Lung microvascular endothelial cell (primary cell): ENCODE measurements at places on chromosomes 6 and 20. TPM values are rescaled to one million over a fixed set of nuclear protein-coding genes. Genes with fewer than 3 reads are reported as not detected.

ZNF311 gene
- under 0.01 and 0.22 TPM in 2 replicates for total RNA-seq

CALHM4 gene
- 0.22 TPM in 1 of 2 replicates, not detected in the other for total RNA-seq

PBOV1 gene
- total RNA-seq: not detected in 2 replicates

DNA sequence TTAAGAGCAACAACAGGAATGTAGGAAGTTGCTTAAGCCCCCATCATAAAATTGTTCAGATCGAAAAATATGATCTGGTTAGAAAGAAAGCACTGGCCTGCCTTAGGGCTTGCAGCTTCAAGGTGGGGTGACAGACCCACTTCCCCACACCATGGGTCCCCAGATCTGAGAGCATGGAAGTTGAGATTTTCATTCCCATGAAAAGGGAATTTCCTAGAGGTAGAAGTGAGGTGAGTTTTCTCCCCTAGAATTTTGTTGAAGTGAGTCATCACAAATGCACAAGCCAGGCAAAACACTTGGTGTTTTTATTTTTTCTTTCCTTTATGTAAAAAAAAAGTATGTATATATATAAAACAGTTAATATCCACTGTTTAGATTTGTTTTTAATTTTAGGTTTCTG lies 213.6 kb upstream of the SUPT3H start:
- DNase-seq: no peak

- DNase-seq: no peak
These were observed 19.0 kb upstream of the GSTA4 start for GRCh38 chr6:53014063-53014462.

DNA sequence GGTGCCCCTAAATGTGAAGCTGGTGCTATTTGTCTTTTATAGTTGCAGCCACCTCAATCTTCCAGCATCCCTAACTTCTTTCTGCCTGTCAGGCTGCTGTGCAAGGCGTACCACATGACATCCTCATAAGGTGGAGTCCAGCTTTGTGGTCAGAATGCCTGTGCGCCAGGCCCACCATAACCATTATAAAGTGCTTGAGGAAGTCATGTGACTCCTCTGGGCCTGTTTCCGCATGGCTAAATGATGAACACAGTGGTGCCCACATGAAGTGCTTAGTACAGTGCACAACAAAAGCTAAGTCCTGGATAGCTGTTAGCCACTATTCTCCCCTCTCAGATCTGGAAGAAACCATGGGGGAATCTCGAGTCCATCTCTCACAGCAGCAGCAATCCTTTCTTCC lies 75.6 kb downstream of the INSM1 start:
- no peak for DNase-seq

DNA sequence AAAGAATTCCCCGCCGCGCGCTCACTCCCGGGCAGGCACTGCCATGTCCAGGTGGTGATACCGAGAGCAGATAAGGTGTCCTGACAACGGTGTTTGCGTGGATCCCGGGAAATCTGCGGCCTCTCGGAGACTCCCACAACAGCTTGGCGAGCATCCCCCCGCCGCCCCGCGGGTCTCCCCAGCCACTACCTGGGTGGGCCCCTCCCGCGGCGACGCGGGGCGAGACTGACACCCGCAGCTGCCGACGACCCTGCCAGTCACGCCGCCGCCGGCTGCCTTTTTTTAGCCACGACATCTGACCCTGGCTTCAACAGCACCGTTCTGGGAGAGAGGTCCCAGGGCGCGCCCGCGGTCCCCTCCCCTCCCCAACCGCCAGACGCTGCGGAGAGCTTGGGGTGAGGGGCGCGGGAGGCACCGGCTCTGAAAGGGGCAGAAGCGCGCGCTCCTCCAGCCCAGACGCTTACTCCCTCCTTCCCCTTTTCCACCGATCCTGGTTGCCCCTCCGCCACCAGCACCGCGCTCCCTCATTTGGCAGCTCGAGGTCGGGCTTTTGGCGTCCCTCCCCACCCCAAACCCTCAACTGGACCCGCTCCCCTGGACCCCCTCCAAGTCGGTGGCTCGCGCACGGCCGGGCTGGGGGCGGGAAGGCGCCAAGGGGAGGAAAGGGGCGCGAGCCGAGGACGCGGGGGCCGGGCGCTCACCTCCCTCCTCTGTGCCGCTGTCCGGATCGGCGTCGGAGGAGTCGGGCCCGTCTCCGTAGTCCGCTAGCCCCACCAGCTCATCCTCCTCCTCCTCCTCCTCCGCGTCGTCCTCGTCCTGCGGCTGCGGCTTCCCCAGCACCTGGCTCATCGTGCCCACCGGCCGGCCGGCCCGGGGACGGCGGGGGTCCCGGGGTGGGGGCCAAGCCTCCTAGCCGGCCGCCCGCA lies 665 bp downstream of the RRAGD start:
- DNase-seq: peak; percentile 8

GRCh38 chr6:115972679-115973078 lies 88.0 kb downstream of the FRK start:
- DNase-seq: no peak

GRCh38 chr20:58192567-58192966 lies 35.9 kb downstream of the ANKRD60 start:
- DNase-seq: peak; percentile 30

TXNDC5 gene
- total RNA-seq: 1,403 and 2,121 TPM in 2 replicates

GRCh38 chr6:70160276-70160675 lies 142.6 kb downstream of the COL9A1 start:
- DNase-seq: no peak

DNA sequence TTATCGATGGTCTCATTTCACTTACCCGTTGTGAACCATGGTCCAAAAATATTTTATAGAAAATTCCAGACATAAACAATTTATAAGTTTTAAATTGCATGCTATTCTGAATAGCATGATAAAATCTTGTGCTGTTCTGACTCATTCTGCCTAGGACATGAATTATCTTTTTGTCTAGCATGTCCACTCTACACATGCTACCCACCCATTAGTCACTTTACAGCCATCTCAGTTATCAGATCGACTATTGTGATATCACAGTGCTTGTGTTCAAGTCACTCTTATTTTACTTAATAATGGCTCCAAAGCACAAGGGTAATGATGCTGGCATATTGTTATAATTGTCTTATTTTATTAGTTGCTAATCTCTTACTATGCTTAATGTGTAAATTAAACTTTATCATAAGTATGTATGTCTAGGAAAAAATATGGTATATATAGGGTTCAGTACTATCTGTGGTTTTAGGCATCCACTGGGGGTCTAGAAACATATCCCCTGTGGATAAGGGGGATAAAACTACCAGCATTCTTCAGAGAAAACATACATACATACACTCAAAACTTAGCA lies 252.0 kb upstream of the HTR1E start:
- DNase-seq: no peak

GRCh38 chr20:39822667-39823066 lies 860.5 kb downstream of the DHX35 start:
- DNase-seq: peak; percentile 26

TLDC2 gene
- total RNA-seq: under 0.01 TPM in 1 of 2 replicates, not detected in the other

DNA sequence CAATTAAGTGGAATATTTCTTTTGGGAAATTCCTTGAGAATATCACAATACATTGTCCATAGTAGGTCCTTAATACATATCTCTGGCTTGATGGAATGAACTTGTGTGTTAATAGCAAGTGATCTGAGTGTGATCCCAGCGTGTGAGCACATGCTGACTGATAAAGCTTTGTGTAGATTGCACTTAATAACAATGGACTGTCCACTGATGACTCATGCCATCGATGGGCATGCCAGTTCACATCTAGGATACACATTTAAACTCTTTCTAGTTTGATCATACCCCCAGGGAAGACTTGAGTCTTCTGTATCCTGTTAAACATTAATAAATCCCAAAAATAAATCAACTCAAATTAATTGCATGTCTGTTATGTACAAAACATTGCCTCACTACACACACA lies 454.3 kb upstream of the SPTLC3 start:
- no peak for DNase-seq

GRCh38 chr20:54068966-54069365 lies 1.4 kb downstream of the BCAS1 start:
- no peak for DNase-seq

ME1 gene
- total RNA-seq: 2.2 and 6.5 TPM in 2 replicates

GRCh38 chr20:39195582-39196021 lies 233.5 kb downstream of the DHX35 start:
- DNase-seq: no peak

- DNase-seq: no peak
These were observed 254.2 kb downstream of the C6orf118 start for GRCh38 chr6:165055231-165055630.

METTL24 gene
- not detected in 2 replicates for total RNA-seq

RNGTT gene
- 7.0 and 9.7 TPM in 2 replicates for total RNA-seq

C20orf202 gene
- total RNA-seq: not detected in 2 replicates

- no peak for DNase-seq
These were observed 186.4 kb upstream of the DEFB112 start for GRCh38 chr6:50236164-50236563.

BMP5 gene
- total RNA-seq: not detected in 2 replicates

TUBE1 gene
- 6.5 and 11.5 TPM in 2 replicates for total RNA-seq

SOX12 gene
- 2.2 and 2.8 TPM in 2 replicates for total RNA-seq

- DNase-seq: no peak
These were observed 31.9 kb downstream of the PLCG1 start for GRCh38 chr20:41169162-41169690.

- DNase-seq: peak; percentile 80
These were observed 14.3 kb downstream of the KLHL31 start for GRCh38 chr6:53651205-53651763.

LRFN2 gene
- not detected in 2 replicates for total RNA-seq

DNA sequence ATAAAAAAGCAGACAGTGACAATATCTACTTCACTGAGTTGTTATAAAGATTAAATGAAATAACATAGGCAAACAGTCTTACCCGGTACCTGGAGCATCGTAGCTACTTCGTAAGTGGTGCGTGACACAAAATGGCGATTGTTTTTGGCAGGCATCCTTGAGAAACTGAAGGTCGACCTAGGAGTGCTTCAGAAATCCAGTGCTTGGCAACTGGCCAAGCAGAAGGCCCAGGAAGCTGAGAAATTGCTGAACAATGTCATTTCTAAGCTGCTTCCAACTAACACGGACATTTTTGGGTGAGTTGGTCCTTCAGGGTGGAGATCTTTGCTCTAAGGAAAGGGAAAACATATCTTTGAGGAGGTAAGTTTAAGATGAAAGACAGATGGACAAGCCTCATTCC lies 4.8 kb downstream of the BPIFA2 start:
- no peak for DNase-seq

PCSK2 gene
- total RNA-seq: not detected in 2 replicates

MATN4 gene
- total RNA-seq: not detected in 2 replicates

- DNase-seq: no peak
These were observed 4.7 kb upstream of the LTV1 start for GRCh38 chr6:143838395-143838794.

C6orf52 gene
- total RNA-seq: 0.22 TPM in 1 of 2 replicates, not detected in the other

LY86 gene
- total RNA-seq: not detected in 2 replicates
